ENCODE measurements at places on chromosomes 4 and X. TPM values are rescaled to one million over a fixed set of nuclear protein-coding genes. Genes with fewer than 3 reads are reported as not detected.

DNA sequence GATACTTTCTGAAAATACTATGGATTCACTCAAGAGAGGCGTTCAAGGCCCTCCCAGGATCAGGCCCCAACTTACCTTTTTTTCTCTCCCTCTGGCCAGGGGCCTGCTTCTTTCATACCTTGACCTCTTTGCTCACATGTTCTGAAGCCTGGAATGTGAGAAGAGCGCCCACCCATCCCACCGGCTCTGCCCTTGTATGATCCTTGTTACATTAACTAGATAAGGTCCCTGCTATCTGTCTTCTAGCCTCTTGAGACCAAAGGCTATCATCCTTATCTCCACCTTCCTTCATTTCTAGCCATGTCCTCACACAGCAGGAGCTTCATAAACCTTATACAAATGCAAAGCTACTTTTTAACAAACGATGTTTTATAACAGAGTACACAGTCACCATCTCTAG, 45.9 kb downstream of the PROM1 start:
- no peaks in the 10 kb centered on the region for H3K4me1 ChIP-seq
- DNase-seq, result no peak
- H3K4me3 ChIP-seq, result no peak overlapping the region
- no peaks in the 10 kb centered on the region for H3K27me3 ChIP-seq

DNA sequence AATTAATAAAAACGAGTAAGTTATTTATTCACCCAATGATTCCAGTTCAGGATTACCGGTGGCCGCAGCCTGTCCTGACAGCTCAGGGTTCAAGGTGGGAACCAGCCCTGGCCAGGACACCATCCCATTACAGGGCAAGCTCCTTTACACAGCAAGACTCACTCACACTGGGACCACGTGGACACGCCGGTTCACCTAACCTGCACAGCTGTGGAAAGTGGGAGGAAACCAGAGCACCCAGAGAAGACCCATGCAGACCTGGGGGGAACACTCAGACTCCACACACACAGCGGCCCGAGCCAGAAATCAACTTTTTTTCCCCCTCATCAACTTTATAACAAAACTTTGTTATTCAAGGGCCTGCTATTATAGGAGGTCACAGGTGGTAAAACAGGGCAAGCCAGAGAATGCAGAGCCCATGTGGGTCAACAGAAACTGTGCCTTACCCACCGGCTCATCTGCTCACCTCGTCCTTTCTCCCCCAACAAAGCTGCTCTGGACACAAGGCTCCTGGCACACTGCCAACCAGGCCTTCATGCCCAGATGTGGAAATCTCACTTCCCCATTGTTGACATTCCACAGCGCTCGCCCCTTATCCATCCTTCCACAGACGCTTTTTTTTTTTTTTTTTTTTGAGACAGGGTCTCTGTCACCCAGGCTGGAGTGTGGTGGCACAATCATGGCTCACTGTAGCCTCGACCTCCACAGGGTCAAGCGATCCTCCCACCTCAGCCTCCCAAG, 8.0 kb upstream of the ODAPH start:
- H3K27me3 ChIP-seq, result no peaks in the 10 kb centered on the region
- no peak overlapping the region for H3K27ac ChIP-seq
- no peaks in the 10 kb centered on the region for H3K36me3 ChIP-seq
- no peak overlapping the region for H3K4me3 ChIP-seq

GRCh38 chr4:148092316-148093014, 349.7 kb downstream of the NR3C2 start:
- H3K4me3 ChIP-seq, result no peak overlapping the region
- H3K4me1 ChIP-seq, result no peaks in the 10 kb centered on the region
- no peak for DNase-seq

NRK gene
- 0.49 TPM for total RNA-seq

SEC31A gene
- total RNA-seq, result 133 TPM

AMTN gene
- total RNA-seq, result not detected

HTRA3 gene
- total RNA-seq, result 33.1 TPM

All from vagina (tissue), 2 donors.